ENCODE measurements at places on chromosomes 3 and 15.

GRCh38 chr3:129608087-129608935 lies 1.8 kb upstream of the PLXND1 start:
- peak; percentile 19 for DNase-seq

GRCh38 chr3:194285024-194285849 lies 65.9 kb downstream of the CPN2 start:
- DNase-seq: no peak

GRCh38 chr3:128410669-128411573 lies 55.8 kb downstream of the DNAJB8 start:
- DNase-seq: no peak

DNA sequence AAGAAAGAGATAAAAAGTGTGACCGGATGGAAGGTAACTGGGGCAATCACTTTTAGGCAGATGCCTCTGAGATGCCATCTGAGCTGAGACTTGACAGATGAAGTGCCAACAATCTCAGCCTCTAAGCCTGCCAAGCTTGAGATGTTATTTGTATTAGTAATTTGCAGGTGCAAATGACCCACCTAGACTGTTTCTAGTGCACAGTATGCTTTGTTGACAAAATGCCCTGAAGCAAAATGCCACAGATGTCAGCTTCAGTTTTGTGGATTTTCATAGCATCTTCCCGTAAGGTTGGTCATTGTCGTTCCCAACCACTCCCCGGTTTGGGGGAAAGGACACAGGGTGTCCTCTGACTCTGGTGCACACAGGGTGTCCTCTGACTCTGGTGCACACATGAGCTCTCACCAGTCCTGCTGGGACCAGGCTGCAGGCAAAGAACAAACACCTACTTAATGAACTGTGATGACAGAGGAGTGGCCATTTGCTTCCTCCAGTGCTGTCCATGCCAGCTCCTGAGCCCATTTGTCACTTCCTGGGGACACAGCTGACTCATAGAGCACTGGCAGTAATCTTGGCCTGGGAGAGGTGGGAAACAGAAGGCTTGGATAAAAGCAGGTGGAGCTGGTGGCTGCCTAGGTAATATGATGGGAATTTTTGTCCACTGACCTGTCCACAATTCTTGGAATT lies 16.7 kb upstream of the PPP1R2 start:
- no peak for DNase-seq

GRCh38 chr15:64836023-64836536 lies 5.6 kb upstream of the PLEKHO2 start:
- no peak for DNase-seq

DNA sequence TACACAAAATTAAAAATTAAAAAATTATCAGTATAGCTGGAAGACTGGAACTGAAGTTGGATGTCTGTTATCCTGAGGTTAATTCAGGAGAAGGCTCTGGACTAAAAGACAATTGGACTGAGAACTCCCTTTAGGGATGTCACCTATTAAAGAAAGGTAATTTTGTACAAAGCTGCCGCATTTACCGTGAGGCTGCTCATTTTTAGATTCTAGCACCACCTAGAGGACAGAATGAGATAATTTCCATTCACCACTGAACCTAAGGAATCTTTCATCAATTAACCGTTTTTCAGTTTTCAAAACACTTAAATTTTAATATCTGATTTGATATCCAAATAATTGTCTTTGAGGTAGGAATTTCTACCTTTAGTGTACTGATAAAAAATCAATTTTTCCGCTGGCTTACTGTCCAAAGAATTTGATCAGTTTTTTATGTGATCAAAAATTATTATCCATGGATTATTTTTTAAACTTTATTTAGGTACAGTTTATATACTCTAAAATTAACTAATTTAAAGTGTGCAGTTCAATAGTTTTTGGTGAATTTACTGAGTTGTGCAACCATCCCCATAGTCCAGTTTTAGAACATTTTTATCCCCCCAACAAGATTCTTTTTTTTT lies 106.7 kb upstream of the TNIK start:
- DNase-seq: peak; percentile 65

DNA sequence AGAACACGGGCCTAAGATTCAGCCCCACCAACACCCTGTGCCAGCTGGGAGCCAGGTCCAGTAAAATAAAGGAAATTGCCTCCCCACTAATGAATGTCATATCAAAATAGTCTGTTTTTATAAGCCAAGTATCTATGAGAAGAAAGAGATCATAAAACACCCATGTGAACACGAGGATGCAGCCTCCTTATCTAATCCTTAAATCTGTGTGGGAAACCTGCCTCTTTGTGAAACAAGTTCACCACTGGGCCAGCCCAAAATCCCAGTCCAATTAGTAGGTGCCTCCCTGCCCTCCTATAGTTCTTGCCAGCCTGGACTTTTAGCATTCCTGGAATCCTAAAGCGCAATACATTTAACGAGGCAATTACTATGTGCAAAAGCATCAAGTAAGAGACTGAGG lies 42.0 kb downstream of the SCAPER start:
- DNase-seq: no peak

DNA sequence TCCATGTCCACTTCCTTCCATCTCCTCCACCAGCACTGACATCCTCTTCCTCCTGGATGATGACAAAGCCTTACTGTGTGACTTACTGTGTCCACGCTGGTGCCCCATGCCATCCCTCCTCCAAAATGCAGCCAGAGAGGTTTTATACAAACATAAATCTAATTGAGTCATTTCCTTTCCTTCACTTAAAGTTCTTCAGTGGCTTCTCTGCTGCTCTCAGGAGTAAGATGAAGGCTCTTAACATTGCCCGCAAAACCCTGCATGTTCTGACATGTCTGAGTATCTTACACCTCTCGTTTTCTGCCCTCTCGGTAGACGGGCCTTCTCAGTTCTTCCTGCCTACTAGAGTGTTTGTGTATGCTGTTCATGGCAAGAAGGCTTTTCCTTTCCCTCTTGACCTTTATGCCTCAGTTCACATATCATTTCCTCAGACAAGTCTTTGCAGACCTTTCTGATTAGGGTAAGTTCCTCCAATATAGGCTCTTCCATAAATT lies 175.5 kb downstream of the CFAP20DC start:
- DNase-seq: no peak
